AG10803 (cell line): ENCODE measurements at places on chromosomes 2 and 18.

- peak; percentile 78 for DNase-seq
Measured at GRCh38 chr2:84395820-84396219, 63.3 kb downstream of the SUCLG1 start.

- no peak for DNase-seq
Measured at GRCh38 chr2:75524276-75524911, 36.3 kb downstream of the EVA1A start.

GRCh38 chr2:229378386-229378785 is 107.3 kb upstream of the PID1 start:
- DNase-seq: no peak

- no peak for DNase-seq
Measured at GRCh38 chr18:40110455-40110854, 1844.6 kb upstream of the PIK3C3 start.

- DNase-seq: peak; percentile 11
Measured at GRCh38 chr18:40866013-40866645, 1088.9 kb upstream of the PIK3C3 start.

- DNase-seq: no peak
Measured at GRCh38 chr18:7957297-7957696, 390.2 kb downstream of the PTPRM start.

GRCh38 chr2:172811027-172811426 is 75.4 kb downstream of the RAPGEF4 start:
- DNase-seq: peak; percentile 8

- DNase-seq: no peak
Measured at GRCh38 chr2:62109554-62109953, 86.4 kb upstream of the B3GNT2 start.

DNA sequence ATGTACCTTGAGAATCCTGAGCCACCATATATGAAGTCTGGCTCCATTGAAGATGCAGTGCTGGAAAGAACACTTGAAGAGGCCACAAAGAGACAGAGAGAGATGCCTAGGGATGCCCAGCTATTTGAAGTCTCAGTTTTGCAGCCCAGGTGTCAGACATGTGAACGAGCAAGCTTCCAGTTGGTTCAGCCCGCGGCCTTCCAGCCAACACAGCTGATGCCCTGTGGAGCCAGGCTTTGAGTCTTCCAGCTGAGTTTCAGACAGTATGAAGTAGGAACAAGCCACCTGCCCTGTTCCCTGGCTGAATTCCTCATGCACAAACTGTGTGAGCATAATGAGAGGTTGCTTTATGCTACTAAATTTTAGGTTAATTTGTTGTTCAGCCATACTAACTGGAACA is 108.8 kb downstream of the SPHKAP start:
- no peak for DNase-seq

DNA sequence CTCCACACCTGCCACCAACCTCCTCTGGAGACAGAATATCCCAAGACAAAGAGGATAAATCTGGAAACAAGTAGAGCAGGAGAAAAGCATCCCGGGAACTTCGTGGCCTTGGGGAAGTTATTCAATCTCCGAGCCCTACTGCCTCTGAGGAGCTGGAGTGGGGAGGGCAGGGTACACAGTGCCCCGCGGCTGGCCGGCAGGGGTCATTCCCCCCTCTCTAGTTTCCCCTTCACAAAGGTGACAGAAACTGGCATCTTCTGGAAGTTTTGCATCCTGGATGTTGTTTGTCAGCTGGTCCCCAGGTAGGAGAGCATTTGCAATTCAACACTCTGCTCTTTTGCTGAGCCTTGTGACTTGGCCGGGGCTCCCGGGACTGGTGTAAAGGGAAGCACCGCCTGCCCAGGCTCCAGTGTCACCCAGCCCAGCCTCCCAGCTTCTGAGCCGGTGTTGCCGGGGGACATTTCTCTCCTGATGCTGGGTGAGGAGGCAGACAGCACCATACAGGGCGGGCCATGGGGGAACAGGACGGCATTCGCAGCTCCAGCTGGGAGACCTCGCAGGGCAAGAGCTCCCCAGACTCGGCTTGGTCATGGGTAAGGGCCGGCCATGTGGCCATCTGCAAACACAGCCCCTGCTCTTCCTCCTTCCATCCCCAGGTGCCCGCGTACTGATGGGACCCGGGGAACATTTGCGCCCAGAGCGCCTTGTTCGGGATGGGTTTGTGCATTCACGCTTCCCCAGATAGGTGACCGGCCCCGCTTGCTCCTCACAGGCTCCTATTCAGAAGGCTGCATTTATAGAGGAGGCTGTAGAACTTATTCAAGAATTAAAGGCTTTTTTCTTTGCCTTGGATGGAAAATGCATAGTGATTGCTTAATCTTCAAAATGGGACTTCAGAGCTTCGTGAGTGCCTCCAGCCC is 7.4 kb upstream of the NTSR2 start:
- DNase-seq: no peak

DNA sequence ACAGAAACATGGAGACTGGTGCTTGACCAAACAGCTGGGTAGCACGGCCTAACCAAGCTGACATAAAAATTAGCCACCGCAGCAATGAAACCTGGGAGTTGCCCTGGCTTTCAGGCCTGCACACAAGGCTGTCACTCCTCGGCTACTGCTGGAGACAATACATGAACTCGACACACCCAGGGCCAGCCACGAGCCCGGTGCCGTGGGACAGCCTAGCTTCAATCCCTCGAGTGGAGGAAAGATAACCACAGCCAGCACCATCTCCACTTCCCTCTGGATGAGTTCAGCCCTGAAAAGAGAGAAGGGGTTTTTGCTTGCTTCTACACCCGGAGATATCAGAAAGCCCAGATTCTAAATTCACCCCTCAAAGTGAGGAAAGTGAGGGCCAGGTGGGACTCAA is 78.0 kb downstream of the BCL2L11 start:
- DNase-seq: no peak

GRCh38 chr2:29115797-29116781 is 874 bp downstream of the CLIP4 start:
- DNase-seq: peak; percentile 91

- DNase-seq: no peak
Measured at GRCh38 chr18:37138456-37138855, 309.5 kb downstream of the KIAA1328 start.

DNA sequence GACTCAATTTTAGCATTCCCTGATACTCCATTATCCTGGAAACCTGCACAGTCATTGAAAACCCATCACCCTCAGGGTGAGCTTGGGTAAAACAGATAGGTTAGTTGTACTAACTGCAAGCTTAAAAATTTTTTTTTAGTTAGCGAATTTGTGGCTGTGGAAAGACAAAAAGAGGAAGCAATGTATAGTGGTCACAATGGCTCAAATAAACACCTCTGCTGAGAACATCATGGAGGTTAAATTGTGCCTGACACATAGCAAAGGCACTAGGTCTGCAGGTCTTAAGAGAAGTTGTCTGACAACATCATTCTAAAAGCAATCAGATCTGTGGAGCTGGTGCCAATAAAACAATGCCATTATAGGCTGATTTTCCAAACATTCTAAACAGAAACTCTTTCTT is 84.4 kb upstream of the CAVIN2 start:
- DNase-seq: no peak

GRCh38 chr2:230234845-230235244 is 9.3 kb downstream of the SP140 start:
- DNase-seq: no peak

DNA sequence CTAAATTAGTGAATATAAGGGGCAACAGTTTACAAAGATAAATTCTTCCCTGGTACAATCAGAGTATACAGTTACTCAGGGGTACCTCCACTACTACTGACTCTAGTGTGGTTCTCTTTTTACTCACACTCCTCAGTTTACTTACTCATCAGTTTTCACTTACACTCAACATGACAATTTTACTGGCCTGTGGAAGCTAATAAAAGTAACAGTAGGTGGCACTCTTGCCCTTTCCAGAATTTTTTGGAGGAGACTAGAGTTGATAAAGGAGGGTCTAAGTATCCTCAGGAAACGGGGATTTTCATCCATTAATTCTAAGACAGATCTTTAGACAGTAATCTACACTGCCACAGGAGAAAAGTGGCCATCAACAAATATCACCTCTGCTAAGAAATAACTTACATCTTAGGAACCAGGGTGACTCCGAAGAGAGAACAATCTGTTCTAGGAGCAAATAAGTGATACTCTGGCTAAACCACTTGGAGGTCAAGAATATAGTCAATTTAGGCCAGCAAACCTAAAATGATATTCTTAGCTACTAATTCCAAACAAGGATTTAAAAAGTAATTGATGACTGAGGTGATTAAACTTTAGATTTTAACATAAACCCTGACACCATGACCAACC is 61.3 kb downstream of the ATL2 start:
- peak; percentile 46 for DNase-seq

- no peak for DNase-seq
Measured at GRCh38 chr2:232216028-232216427, 162.5 kb upstream of the ALPP start.

DNA sequence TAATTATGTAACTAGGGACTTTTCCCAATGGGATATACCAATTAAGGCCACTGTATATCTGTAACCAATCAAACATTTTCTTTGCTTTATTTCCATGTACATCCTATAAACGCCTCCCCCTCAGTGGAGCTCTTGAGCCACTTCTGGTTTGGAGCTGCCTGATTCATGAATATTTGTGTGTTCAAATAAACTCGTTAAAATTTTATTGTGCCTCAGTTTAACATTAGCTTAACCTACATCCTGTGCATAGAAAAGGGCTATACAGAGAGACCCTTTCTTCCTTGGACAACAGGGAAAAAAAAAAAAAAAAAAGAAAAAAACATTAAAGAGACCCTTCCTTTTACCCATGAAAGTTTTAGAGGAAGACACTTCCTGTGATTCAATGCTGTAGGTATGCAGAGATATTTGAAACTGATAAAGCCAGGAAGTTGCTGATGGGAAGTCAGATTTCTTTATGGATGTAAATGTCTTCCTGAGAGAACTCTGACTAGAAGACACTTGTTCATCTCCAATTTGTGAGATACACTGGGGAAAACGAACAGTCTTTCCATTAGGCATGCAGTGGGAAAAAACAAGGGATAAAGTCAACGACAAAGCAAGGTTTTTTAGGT is 614.6 kb upstream of the SOX11 start:
- no peak for DNase-seq

DNA sequence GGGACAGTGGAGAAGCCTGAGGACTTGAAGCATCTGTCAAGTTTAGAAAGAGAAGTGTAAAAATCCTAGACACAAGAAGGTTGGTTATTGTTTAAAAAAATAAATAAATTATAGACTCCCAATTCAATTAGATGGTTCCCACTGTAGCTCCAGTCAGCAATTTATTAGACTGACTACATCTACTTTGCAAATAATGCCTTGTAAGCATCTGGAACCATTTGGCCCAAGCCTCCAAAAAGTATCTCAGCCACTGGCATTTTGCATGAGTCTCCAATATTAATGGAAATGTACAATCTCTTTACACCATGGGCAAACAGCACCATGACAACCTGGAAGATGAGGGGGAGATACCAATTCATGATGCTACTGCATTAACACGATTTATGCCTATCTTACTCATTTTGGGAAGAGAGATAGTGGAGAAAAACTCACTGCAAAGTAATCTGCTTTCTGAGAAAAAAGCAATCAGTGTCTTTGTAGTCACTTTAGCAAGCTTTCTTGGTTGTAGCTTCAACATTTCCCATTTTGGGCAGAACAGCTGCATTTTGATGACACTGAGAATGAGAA is 2.8 kb downstream of the NYAP2 start:
- no peak for DNase-seq

DNA sequence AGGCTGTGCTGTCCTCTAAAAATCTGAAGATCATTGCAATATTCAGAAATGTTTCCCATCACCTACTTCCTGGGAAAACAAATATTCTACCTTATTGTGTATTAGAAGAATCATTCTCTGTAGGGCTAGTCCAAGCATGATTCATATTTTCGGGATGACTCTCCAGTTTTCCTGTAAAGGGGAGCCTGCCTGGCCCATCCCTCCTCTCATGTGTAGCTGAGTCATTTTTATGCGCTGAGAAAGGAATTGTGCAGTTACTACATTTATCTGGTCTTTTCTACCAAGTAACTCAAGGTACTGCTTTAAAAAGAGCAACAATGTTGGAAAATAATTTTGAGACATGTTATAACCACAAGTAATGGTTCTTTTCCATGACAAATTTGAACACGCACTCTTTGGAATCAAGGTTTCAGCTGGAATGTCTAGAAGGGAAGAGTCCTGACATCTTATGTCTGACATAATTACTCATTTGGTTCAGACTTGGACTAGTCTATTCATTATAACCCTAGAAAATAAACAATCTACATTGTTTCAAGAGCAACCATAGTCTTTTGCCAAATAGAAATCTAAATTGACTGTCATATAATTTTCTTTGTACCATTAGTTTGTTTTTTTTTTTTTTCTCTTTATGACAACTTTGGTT is 6.6 kb downstream of the DSG3 start:
- peak; percentile 15 for DNase-seq

- DNase-seq: no peak
Measured at GRCh38 chr18:37381554-37381953, 184.0 kb downstream of the CELF4 start.

DNA sequence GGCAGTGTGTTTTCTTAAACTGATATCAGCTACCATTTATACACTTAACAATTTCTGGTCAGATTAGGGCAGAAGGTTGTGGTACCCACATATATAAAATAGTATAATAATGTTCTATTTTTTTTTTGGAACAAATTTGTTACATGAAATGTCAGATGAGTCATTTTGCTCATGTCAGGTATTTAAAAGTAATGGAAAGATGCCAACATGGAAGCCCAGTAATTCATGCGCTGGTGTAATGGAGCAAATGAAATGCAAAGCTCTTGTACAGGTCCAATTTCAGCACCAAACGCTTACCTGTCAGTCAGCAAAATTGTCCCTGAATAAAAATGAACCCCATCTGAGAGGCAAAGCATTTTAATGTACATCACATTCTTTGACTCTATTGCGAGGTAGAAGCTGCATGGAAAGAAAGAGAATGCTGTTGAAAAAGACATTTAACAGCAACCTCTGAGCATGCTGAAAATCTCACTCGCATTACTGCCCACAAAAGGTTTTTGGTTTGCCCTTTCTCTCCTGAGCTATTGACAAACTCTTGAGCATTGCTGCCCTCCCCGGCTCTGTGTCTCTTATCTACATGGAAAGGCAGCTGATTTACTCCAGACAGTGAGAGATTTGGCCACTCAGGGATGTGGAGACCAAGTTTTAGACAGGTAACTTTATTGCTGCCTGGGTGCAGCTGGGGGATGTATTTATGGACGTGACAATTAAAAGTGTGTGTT is 217.5 kb downstream of the CAMKMT start:
- DNase-seq: no peak

- peak; percentile 70 for DNase-seq
Measured at GRCh38 chr2:27992787-27993401, 102.4 kb downstream of the BABAM2 start.

- no peak for DNase-seq
Measured at GRCh38 chr2:73266061-73266901, 18.0 kb downstream of the FBXO41 start.

GRCh38 chr2:71686781-71687180 is 233.4 kb downstream of the DYSF start:
- no peak for DNase-seq
